ENCODE measurements at places on chromosomes 7 and 10.

- no peak for DNase-seq
These were observed 121.7 kb downstream of the C7orf25 start for GRCh38 chr7:42790196-42790595.

- DNase-seq, result no peak
These were observed 763.5 kb downstream of the AUTS2 start for GRCh38 chr7:70361821-70362220.

DNA sequence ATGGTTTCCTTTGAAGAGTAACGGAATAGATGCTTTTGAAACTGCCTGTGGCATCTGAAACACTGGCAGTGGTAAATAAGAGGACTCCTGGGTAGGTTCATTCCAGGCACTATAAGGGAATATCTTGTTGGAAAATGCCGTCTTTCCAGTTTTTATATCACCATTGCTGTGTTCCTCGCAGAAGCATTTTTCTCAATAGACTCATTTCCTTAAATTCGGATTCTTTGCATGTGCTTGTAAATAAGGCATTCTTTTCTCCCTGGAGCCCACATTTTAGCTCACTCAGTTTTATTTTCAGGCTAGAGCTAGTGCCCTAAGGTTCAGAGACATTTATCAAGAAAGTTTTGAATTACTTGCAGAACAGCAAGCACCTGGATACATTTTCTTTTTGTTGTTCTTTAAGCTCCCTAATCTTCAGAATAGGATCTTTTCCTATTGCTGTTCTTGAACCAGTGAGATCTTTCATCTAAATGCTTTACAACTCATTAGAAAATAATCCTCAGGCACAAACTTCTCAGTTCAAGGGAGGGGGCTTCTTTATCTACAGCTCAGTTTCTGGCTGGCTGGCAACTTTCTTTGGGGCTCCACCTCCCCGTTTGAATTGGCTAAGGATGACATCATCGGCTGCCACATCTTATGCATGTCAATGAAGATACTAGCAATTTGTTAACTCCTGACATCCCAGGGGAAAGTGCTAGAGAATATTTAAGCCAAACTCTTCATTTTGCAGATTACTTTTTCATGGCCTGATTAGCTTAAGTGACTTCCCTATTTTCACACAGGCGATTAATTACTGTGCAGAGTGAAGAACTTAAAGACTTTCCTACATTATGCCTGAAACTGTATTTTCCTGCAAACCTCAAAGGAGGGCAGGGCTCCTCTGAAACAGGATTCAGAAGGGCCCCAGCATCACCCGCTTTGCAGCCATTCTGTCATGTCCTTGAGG is 133.7 kb upstream of the RSU1 start:
- DNase-seq, result no peak

GRCh38 chr7:135980665-135981180 is 3.6 kb upstream of the MTPN start:
- DNase-seq, result peak; percentile 74

GRCh38 chr10:74332398-74332797 is 181.4 kb downstream of the ADK start:
- no peak for DNase-seq

GRCh38 chr7:113890331-113891030 is 28.3 kb downstream of the PPP1R3A start:
- DNase-seq, result no peak

- DNase-seq, result no peak
These were observed 277.7 kb downstream of the ANKRD7 start for GRCh38 chr7:118502235-118502634.

GRCh38 chr10:28054228-28054860 is 55.5 kb upstream of the ODAD2 start:
- no peak for DNase-seq

GRCh38 chr7:128389618-128390329 is 20.0 kb downstream of the IMPDH1 start:
- DNase-seq, result no peak

DNA sequence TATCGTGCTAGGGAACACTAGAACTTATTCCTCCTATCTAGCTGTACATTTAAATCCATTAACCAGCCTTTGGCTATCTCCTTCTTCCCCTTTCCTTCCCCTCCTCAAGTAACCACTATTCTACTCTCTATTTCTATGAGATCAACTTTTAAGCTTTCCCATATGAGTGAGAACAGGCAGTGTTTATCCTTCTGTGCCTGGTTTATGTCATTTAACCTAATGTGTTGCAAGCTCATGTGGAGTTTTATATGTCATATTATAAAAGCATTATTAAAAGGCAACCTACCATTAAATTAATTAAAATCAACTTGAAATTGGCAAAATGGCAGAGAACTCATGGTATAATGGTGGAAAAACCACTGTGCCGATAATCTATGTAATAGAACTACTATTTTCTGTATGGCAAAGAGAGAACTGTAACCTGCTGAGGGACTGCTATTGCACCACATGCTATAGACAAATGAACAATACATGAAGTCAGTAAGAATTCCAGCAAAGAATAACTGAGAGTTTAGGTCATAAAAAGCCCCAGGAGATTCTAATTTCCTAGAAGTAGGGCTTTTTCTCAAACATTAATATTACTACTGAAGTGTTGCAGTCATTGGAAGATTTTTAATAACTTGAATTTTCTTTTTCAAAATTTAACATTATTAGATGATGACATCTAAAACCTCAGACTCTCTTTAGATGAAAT is 81.8 kb downstream of the LRRN3 start:
- no peak for DNase-seq

DNA sequence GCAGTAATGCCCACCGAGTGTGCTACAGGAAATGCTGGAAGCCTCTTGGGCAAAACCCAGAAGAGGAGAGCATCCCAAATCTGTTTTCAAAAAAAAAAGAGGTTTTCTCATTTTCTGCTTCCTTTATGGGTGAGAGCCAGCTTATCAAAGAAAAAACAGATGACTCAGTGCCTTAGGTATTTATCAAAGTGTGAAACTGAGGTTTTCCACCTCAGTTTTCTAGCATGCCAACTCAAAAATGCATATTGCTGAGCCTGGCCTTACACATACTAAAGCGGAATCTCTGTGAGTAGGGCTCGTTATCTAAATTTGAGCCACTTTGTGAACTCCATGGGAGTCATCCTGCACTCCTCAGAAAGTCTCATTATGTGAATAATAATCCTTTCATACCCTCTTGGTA is 705.1 kb downstream of the SUGCT start:
- DNase-seq, result no peak

GRCh38 chr10:49257626-49258349 is 41.2 kb upstream of the C10orf71 start:
- DNase-seq, result no peak

DNA sequence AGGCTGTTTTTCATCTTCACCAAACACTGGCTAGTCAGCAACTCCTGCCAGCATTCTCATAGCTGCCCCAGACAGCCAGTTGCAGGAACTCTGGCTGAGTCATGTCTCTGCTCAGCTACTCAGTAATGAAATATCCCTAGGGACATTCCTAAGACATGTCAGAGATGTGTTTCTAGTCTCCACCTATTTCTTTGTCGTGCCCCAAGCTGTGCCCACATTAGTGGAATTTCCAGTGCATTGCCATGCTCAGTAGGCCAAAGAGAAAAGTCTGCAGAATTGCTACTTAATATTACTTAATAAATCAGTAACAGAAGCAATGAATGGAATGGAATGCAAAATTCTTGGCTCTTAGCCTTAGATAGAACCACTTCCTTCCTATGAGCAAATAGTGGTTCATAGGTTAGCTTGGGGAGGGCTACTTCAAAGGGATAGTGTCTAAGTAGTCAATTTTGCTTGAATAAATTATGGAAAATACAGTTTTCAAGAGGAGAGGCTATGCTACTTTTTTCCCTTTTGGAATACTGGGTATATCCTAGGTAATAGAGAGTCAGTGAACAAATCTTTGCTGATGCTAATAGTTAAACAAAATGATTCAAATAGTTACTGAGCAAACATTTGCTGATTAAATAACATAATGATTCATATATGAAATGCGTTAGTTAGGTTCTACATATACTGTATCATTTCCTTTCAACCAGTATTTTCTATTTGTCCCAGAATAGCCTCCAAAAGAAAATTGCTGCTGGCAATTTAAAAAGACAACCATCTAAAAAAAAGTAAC is 23.6 kb upstream of the SEMA3C start:
- DNase-seq, result no peak

GRCh38 chr10:43227911-43228782 is 38.7 kb downstream of the RASGEF1A start:
- DNase-seq, result no peak

- DNase-seq, result no peak
These were observed 1.0 kb downstream of the TLL2 start for GRCh38 chr10:96512524-96513304.

DNA sequence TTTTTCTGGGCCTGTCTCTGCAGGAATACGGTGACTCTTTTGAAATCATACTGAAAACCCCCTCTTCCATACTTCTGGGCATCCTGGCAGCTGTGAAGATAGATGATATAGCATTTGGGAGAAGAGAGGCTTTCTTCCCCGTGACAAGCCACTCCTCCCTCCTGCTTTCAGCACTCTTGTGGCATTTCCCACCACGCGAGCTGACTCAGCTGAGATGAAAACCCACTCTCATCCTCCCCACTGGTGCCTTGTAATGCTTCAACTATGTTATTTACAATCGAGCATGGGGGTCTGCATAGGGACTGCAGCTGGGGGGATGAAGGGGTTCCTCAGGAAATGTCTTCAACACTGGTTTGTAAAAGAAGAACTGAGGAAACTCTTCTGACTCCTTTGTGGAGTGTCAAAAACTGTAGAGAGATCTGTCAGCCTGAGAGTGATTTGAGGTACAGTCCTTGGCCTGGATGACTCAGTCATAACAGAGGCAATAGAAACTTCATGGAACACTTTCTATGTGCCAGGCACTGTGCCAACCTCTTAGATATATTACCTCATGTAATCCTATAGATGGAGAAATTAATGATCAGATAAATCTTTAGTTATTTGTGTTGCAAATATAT is 1.7 kb upstream of the TBATA start:
- no peak for DNase-seq

DNA sequence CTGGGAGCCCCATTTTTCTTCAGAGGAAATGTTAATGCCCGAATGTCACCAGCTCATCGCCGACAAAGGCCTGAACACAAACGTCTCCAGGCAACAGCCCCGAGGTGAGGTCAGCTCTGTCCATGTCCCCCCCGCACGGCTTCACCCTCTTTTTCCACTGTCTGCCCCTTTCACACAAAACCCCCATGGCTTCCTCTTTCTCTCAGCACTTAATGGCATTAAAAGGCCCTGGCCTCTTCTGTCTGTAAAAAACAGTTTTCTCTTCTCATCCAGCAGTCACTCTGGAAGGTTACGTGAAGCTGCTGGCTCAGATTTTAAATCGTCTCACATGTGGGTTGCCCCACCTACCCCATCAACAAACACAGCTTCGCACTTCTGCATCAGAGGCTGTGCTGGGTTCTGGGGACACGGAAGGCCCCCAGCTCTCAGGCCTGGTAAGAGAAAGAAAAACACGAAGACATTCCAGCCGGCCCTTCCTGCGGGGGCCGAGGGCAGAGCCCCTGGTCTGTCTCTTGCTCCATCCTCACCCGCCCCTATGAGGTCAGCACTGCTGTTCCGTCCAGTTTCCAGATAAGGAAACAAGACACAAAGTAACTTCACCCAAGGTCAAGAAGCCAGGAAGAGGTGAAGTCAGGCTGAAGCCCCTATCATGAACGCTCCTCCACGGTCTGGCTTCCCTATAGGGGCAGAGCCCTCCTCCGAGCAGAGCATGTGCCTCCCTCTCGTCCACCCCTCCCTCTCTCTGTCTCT is 91.1 kb upstream of the PDGFA start:
- no peak for DNase-seq

DNA sequence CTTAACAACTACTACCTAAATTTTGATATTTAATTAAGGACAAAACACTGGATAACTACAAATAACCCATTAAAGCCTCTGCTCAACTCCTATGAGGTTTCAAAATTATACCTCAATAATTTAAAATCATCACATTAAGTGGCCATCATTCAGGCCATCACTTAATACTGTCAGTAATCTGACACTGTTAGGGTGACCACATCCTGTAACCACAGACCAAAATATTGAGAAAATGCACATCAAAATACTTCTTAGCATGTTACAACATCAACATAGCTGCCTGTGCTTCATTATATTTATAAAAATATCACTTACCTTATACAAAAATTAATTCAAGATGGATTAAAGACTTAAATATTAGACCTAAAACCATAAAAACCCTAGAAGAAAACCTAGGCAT is 23.3 kb downstream of the SEM1 start:
- DNase-seq, result no peak

DNA sequence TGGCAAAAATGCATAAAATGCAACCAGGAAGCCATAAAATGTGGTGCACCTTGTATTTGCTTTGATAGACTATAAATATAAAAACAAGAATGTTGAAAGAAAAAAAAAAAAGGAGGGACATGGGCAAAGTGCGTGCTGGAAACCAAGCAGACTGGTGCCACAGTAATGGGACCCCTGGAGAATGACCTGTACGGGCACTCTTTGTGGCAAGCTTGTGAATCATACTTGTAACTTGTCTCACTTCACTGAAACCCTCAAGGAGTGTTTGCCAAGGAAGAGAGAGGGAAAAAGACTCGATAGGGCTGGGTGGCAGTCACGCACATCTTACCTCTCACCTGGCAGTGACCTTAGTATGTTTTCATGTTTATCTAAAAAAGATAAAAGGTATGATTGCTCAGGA is 1183.6 kb downstream of the GATA3 start:
- no peak for DNase-seq

- DNase-seq, result no peak
These were observed 49.5 kb downstream of the VWA2 start for GRCh38 chr10:114288424-114289095.

GRCh38 chr7:103989200-103989784 is at the start of gene RELN:
TSS of gene RELN (minus strand) at chr7:103989658. CDS start at chr7:103989356, 302 bp downstream.
- no peak for DNase-seq

GRCh38 chr7:20794676-20795075 is 8.0 kb upstream of the SP8 start:
- DNase-seq, result no peak

DNA sequence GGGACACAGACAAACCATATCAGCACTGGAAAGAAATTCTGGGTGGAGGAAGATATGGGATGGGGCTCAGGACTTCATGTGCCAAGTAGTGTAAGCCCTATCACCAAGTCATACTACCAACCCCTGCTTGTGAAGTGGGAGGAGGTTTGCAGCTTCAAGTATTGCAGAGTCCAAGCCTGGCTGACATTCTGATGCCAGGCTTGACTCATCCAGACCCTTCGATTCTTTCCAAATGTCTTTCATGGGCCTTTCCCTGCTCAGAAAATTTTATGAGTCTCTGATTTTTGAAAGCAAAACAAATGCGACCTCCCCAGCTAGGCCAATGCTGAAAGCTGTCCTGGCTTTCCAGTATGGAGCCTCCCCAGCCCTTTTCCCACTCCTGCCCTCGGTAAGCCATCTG is 45.1 kb upstream of the SMNDC1 start:
- no peak for DNase-seq

- DNase-seq, result no peak
These were observed 102.4 kb downstream of the SEMA3E start for GRCh38 chr7:83546586-83546985.

GRCh38 chr10:21297603-21298383 is 227.7 kb downstream of the SKIDA1 start:
- DNase-seq, result no peak

- DNase-seq, result no peak
These were observed 19.6 kb downstream of the EPC1 start for GRCh38 chr10:32327364-32327691.
